Muscle of arm (tissue), 14 donors: ENCODE measurements at places on chromosomes 12 and 14.

- no peak for DNase-seq
Measured at GRCh38 chr14:93829839-93830481, 41.7 kb upstream of the PRIMA1 start.

DNA sequence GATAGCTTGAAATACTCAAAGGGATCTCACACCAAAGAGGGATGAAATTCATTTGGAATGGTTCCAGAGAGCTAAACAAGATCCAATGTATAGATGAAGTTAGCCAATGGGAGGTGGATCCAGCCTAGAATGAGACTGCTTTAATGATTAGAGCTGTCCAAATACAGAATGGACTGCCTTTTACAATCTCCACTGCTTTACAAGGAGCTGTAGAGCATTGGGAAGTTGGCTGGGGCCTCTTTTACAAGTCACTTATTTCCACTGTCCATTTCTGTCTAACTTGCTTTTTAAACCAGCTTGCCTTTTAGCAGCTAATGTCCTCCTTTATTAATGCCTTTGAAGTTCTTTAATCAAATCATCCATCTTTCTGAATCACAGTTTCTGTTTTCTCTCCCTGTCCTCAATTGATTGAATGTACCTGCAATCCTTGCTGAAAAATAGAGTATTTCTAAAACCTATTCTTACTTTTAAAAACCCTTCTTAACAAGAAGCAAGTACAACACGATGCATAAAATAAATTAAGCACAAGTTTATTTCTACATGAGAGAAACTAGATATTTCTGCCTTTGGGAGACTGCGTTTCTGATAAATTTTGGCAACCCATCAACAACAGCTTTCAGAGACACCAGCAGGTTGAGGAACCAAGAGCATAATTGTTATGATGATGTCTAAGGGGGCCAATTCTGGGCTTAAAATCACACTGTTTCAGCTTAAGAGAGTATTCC lies 3.4 kb upstream of the ATP2A2 start:
- no peak for DNase-seq

- no peak for DNase-seq
Measured at GRCh38 chr14:33768458-33768830, 182.4 kb downstream of the EGLN3 start.

DNA sequence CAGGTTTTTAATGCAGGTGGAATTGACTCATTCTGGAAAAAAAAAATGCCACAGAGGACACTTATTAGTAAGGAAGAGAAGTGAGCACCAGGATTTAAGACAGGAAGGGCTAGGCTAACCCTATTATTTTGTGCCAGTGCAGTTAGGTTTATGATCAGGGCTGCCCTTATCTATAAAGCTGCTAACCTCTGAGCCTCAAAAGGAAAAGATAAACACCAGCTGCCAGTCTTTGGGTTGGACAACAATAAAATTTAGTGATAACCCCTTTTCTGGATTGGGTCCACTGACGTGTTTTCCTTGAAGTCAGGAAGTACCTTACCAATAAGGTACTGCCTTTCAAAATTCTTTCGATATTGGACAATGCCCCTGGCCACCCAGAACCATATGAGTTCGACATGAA lies 128.9 kb downstream of the NUBPL start:
- no peak for DNase-seq

- no peak for DNase-seq
Measured at GRCh38 chr14:57870686-57871457, 5.0 kb upstream of the SLC35F4 start.
